HCEC 1CT (cell line): ENCODE measurements at places on chromosomes 16 and 17.

GRCh38 chr16:56075732-56076388 lies 115.4 kb upstream of the GNAO1 start:
- DNase-seq = no peak

DNA sequence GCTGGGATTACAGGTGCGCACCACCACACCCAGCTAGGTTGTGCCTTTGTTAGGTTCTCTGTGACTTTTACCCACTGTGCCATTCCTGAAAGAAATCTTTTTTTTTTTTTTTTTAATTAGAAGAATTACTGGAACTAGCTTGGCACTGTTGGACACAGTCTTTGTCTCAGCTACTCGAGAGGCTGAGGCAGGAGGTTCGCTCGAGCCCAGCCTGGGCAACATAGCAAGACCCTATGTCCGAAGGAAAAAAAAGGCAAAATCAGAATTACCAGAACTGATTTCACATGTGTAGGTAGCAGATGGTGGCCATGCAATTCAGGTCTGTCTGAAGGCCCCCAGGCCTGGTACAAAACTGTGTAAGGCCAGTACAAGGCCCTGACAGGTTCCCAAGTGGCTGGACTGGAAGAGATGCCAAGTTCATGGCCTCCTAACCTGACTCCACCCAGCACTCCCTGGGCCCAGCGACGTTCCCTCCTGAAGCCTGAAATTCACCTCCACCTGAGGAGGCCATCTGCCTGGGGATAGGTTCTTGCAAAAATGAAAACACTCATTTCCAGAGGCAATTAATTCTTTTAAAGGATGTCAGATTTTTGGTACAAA lies 23.0 kb downstream of the CARHSP1 start:
- no peak for DNase-seq

GRCh38 chr17:3030096-3030495 lies 33.3 kb downstream of the OR1D5 start:
- DNase-seq = peak; percentile 70

DNA sequence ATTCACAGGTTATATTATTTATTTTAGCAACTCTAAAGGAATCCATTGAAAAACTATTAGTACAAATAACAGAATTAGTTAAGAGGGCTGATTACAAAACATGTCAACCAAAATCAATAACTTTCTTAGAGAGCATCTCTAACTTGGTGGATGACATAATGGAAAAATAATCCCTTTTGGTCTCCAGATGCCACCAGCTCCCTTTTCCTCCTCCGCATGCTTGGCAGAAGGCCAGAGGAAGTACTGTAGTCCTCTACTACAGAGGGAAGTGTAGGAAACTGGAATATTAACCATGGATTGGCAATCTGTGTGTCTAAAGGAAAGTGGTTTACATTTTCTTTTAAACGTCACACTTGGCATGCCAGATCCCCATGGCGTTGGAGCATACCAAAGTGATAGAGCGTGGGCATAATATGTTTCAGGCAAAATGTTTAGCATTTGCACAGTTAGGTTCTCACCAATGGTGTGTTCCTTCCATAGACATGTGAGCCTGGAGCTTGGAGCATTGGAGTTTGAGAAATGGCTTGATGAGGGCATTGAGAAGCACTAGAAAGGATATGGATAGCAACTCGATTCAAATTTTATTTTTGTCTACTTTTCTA lies 106.3 kb downstream of the PRKCB start:
- DNase-seq = no peak

DNA sequence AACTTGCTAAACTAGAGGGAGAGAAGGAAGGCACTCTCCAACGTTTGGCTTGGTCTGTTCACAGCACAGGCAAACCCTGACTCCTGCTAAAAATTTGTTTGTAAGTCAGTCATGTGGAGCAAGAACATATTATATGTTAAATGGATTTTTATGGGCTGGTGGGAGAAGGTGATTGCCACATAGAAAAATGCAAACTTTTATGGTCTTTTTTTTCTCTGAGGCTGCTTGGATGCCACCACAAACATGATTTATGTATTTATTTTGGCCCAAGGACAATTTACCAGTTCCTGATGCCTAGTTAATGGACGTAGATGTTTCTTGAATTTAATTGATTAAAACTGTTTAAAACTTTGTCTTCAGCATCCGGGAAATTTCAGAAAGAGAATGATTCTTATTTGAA lies 274.2 kb upstream of the MYOCD start:
- no peak for DNase-seq

GRCh38 chr17:38870259-38871165 lies 654 bp downstream of the LASP1 start:
- peak; percentile 78 for DNase-seq

- peak; percentile 80 for DNase-seq
These were observed 2.8 kb upstream of the UBTF start for GRCh38 chr17:44222112-44222869.

- no peak for DNase-seq
These were observed 17.4 kb upstream of the ADAMTS18 start for GRCh38 chr16:77452243-77452642.

DNA sequence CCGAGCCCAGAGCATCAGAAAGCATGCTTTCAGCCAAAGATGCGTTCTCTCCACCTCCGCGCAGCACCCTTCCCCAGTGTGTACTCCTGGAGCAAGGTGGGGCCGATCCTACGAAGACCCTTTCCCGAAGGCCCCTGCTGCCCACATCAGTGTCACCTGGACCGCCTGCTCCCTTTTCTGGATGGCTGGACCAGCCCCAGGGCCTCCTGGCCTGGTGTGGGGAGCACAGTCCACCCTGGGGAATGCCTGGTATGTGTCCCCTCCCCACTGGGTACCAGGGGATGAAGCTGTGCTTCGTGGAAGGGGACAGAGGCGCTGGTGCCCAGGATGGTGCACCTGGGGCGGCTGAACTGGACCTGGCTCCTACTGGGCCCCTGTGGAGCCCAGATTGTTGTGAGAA lies 173.8 kb downstream of the SEC14L1 start:
- DNase-seq = no peak

DNA sequence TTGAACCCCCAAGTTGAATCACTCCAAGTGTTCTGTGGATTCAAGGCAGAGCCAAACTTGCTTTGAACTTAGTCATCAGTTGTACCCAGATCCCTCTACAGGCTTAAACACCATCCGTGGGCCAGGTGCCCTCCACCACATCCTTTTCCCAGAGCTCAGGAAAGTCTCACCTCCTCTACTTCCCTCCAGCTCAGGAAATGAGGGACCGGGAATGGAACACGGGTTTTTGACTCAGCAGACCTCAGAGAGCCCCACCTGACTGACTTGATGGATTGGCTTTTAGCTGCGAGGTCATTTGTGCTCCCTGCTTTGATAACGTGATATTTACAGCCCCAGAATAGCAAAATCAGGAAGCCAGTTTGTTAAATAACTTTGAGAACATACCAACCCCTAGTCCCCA lies 20.1 kb downstream of the GID4 start:
- DNase-seq = no peak

- DNase-seq = no peak
These were observed 2.3 kb downstream of the METRNL start for GRCh38 chr17:83081684-83082201.

GRCh38 chr17:77109764-77110359 lies 30.9 kb upstream of the SEC14L1 start:
- peak; percentile 13 for DNase-seq

DNA sequence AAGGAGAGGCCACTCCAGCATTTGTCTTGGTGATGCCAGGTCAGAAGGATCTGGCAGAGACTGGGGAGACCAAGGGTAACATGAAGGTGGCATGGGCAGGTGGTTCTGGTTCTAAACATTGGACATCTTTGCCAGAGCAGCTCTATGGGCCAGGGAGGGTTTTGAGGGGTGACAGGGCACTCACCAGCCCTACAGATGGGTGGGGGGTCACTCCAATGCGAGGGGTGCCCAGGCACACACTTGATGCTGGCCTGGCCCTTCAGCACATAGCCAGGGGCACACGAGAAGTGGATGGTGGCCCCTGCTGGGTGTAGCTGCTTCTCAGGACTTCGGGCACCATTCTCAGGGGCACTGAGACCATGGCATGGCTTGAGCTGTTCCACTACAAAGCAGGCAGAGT lies 5.5 kb upstream of the PHF12 start:
- no peak for DNase-seq

DNA sequence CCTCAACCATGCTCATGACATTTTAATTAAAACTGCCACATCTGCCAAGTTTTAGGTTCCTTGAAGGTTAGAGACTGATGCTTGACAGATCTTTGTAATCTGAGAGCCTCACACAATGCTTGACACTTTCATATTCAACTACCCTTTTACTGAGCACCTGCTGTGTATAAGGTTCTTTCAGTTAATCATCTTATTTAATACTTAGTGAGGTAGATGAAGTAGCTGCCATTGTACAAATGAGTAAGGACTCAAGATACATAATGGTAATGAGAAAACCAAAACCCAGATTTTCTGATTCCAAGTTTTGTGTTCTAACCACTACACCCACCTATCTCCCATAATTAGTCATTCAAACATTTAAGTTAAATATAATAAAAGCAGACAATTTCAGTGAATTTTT lies 35.4 kb upstream of the ARL6IP1 start:
- no peak for DNase-seq

DNA sequence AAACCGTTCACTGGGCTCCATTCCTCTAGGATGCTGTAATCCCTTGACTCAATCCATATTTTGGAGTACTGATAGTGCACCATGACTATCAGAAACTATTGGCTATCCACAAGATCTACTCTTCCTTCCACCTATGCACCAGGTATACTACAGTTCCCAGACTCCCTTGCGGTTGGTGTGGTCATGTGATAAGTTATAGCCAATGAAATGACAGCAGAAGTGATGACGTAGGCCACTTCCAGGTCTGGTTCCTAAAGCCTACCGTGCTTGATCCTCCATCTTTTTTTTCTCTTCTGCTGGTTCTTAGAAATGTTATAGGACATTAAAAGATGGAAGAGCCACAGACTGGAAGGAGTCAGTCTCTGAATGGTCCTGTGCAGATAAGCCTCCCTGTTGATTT lies 278.8 kb upstream of the C16orf82 start:
- DNase-seq = no peak

- no peak for DNase-seq
These were observed 96.7 kb upstream of the CDH5 start for GRCh38 chr16:66269617-66270332.
